ENCODE measurements at places on chromosomes 3 and 15.

GRCh38 chr15:46452297-46452820 lies 817.5 kb downstream of the SQOR start:
- no peaks in the 10 kb centered on the region for H3K27me3 ChIP-seq
- no peaks in the 10 kb centered on the region for H3K36me3 ChIP-seq
- H3K4me3 ChIP-seq: no peak overlapping the region
- no peak overlapping the region for H3K27ac ChIP-seq
- no peaks in the 10 kb centered on the region for H3K4me1 ChIP-seq

GRCh38 chr15:73629798-73630429 lies 3.3 kb downstream of the NPTN start:
- no peaks in the 10 kb centered on the region for H3K36me3 ChIP-seq
- H3K4me3 ChIP-seq: no peak overlapping the region
- no peak for DNase-seq
- no peak overlapping the region for H3K27ac ChIP-seq
- peaks cover 12% of the 10 kb centered on the region for H3K4me1 ChIP-seq
- H3K27me3 ChIP-seq: no peaks in the 10 kb centered on the region

- H3K4me1 ChIP-seq: peaks cover 35% of the 10 kb centered on the region
- no peaks in the 10 kb centered on the region for H3K27me3 ChIP-seq
- H3K4me3 ChIP-seq: peak overlapping the region; percentile 49
- H3K27ac ChIP-seq: peak overlapping the region; percentile 70
- peak; percentile 46 for DNase-seq
- no peaks in the 10 kb centered on the region for H3K36me3 ChIP-seq
Measured at GRCh38 chr15:70259028-70259424, 161.3 kb upstream of the TLE3 start.

DNA sequence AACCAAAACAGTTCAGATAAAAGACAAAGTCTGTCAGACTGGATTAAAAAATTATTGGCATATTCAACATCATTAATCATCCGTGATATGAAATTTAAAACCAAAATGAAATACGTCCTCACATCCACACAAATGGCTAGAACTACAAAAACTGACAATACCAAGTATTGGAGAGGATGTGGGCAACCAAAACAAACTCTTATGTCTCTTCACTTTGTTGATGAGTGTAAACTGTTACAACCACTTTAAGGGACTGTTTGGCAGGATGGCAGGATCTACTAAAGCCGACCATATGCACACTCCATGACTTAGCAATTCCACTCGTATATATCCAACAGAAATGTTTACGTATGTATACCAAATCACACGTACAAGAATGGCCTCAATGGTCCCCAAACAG lies 24.8 kb upstream of the C15orf40 start:
- H3K36me3 ChIP-seq: peaks cover 3% of the 10 kb centered on the region
- no peak for DNase-seq
- H3K4me1 ChIP-seq: no peaks in the 10 kb centered on the region
- no peaks in the 10 kb centered on the region for H3K27me3 ChIP-seq

Measured in T-cell (primary cell).